CD4-positive, alpha-beta T cell treated with Interleukin-15 for 4 hours (primary cell): ENCODE measurements at places on chromosomes 3 and 15.

GRCh38 chr3:100563652-100564211 is 45.7 kb upstream of the ADGRG7 start:
- no peak for DNase-seq

- DNase-seq: no peak
These were observed 55.4 kb upstream of the SEC13 start for GRCh38 chr3:10376353-10376752.

DNA sequence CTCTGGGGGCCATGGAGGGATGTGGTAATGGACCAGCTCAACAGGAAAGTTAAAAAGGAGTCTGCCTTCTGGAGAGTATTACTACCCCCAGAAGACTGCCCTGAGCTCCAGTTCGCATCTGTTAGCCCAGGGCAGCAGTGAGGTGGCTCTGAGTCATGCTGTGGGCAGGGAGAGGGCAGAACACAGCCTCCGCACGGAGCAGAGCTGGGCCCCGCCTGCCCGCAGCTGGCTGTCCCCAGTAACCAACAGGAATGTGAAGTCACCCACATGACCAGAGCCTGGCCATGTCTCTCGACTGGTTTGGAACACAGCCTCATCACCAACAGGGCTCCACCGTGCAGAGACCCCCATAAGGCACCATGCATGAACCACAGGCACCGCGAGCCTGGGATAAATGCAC is 62.1 kb downstream of the CYFIP1 start:
- no peak for DNase-seq

DNA sequence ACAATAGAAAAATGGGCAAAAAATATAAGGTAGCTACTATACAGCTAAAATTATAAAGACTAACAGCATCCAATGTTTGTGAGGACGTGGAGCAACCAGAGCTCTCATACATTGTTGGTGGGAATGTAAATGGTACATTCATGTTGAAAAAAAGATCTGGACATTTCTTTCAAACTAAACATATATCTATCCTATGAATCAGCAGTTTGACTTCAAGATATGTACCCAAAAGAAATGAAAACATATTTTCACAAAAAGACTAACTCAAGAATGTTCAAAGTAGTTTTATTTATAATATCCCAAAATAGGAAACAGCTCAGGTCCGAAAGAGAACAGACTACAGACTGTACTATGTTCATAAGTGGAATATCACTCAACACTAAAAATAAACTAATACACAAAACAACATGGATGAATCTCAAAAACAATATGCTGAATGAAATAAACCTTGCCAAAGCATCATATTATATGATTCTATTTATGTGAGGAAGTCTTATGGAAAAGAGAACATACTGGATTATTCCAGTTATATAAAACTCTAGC is 8.8 kb upstream of the TTBK2 start:
- no peak for DNase-seq
